ENCODE measurements at places on chromosomes 5 and 9.

DNA sequence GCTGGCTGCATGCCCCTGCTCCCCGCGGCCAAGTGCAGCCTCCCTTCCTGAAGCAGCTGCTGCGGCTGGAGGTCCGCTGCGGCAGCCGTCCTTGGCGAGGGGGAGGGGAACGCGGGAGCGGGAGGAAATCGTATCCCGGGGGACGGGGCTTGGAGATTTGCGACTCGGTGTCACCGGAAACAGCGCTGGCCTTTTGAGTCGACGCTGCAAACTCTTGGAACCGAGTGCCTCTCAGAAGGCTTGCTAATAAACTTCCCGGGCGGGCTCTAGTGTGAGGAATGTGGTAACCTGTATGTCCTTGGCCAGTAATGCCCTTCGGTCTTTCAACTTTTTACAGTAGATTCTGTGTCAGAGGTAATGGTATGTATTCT, 82.7 kb downstream of the PTPDC1 start:
- peak; percentile 72 for DNase-seq

- DNase-seq: peak; percentile 60
Observed at GRCh38 chr9:126439402-126439765, 112.8 kb downstream of the MVB12B start.

DNA sequence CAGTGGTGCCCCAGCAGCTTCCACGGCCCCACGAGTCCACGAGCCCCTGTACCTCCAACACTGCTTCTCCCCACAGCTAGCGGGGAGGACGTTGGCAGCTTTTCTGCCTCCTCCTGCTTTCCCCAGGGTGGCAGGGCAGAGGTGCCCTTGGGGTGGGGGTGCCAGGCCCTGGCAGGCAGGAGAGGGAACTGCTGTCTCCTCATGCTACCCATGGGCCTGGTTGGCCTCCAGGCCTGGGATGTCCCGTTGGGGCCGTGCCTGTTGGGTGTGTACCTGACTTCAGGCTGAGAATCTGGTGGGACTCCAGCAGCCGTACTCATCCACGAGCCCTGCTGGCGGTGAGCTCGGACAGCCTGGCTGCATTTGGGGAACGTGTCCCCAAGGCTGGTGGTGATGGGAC, 27.3 kb downstream of the RXRA start:
- no peak for DNase-seq

GRCh38 chr5:175551266-175551665, 72.9 kb downstream of the SFXN1 start:
- no peak for DNase-seq

- DNase-seq: no peak
Observed at GRCh38 chr5:78922879-78923621, 62.1 kb downstream of the ARSB start.

GRCh38 chr9:68927165-68927564, 86.7 kb downstream of the PRKACG start:
- no peak for DNase-seq

DNA sequence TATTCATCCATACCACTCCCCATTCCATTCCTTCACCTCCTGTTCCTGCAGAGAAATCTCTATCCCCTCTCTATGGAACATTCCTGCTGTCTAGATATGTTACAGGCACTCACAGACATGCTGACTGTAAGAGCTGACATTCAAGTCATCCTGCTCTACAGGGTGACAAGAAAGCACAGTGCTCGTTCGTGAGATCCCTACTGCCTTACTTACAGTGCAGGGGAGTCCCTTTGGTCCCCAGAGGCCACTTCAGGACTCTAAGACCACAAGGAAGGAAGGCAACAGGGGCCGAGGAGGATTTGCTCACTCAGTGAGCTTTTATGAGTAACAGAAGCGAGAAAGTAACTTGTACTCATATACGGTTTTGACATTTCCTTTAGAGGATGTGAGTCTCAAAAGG, 110.5 kb downstream of the GAS1 start:
- no peak for DNase-seq

DNA sequence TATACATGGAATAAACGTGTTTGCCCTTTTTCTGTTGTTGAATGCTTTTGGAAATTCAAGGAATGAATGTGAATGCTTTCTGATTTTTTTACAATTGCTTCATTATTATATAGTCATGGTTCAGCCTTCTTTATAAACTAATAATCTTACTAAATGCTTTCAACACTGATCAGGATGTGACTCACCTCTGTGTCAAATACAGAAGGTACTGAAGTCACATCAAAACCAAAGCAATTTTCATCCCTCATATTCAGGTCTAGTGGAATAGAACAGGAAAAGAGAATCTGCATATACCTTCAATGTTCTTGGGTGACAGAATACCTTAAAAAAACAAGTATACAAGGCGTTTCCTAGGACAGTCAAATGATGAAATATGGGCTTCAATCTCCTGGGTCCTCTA, 170.7 kb downstream of the PDE4D start:
- no peak for DNase-seq

- no peak for DNase-seq
Observed at GRCh38 chr9:14066831-14067230, 247.1 kb downstream of the NFIB start.

DNA sequence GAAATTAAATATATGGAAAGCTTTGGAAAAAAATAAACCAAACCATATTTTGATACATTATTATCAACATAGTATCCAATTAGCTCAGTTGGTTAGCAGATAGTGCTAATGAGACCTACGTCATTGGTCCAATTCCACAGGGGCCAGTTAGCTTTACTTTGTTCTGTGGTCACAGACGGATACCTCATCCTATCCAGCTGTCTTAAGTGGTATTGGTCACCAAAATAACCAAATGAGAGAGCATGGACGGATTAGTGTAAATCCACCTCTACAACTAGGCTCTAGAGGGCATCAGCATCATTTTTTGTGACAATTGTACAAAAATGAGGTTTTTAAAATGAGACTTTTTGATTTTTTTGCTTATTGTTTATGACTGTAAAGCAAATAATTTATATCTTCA, 364.2 kb downstream of the KIAA0825 start:
- no peak for DNase-seq

DNA sequence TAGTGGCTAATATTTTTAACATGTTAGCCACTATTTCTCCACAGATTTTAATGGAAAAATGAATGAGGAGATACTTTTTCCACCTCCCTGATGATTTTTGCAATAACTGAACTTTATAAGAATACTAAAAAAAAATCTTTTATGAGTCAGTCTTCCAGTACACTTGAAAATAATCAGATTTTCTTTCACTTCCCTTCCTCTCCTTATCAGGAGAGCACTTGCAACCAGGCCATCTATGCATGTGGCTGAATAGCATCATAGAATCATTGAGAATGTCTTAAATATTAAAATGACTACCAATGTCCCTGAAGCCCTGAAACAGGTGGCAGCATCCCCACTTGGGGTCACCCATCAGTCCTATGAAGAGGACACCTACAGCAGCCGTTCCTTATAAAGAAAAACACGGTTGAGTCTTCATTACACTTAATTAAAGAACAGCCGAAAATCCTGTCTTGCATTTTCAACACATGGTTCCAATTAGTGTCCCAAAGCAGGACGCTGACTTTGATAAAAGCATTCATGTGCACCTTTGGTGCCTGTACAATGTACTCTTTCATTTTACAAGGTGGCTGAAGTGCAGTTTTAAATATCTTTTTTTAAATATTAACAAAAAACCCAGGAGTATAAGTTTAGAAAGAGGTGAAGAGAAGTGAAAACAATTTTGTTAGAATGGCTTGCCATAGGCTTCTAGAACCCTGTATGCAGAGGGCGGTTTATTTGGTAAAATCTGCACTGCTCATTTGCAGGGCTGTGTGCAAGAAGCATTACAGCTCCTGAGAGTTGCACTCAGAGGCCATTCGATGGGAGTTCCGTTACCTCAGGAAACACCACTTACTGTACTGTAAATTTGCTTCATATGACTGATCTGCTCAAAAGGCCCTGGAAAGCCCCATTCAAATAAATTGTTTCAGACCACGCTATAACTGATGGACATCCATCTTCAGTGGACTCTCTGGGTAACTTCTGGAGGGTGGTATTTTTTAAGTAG, 106.9 kb upstream of the VCAN start:
- no peak for DNase-seq

- no peak for DNase-seq
Observed at GRCh38 chr5:27818888-27819287, 780.5 kb upstream of the CDH9 start.

GRCh38 chr5:30040488-30041118, 1152.9 kb upstream of the CDH6 start:
- DNase-seq: peak; percentile 3

- DNase-seq: no peak
Observed at GRCh38 chr5:28215091-28215490, 1176.7 kb upstream of the CDH9 start.

- peak; percentile 95 for DNase-seq
Observed at GRCh38 chr9:110752766-110753165, 84.2 kb downstream of the MUSK start.

DNA sequence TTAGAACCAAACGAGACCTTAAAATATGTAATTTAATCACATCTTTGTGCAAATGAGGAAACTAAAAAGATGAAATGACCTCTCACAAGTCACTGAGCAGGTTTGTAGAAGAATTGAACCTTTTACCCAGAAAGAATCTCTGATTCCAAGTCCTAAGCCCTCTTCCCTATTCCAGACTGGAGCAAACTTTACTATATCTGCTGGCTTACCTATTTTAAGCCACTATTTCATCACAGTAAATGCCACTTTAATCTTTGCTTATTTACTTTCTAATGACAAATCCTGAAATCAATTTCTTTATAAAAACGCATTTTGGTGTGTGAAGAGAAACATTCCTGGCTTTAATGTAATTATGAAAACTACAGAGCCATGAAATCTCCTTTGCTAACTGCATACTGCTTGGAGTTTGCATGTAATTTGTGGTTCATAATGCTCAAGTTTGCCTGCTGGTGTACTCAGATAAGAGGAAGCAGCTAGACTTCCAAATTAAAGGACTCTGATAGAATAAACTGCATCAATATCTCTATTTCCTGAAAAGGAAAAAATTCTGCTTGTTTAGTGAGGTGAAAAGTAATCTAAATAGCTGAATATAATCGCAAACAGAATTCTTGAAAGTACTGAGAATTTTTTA, 121.2 kb downstream of the RAB3C start:
- no peak for DNase-seq

- peak; percentile 97 for DNase-seq
Observed at GRCh38 chr5:172953776-172954675, 5.2 kb upstream of the RPL26L1 start.

DNA sequence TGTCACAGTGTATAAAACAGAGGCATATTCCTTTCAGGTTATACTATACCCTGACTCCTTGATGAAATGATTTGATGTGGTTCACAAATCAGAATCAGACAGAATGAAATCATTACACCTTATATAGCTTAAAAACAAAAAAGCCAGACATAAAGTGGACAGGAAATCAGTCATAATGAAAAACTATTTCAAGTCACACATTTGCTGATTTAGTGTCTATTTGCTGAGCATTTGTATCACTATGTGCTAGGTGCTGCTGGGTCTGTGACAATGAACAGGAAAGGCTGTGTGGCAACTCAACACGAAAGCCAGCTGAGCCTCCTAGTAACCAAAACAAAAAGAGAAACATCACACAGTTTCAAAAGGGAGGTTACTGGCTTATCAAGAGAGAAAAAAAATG, 194.0 kb downstream of the EFNA5 start:
- DNase-seq: no peak

GRCh38 chr5:80508844-80509243, 20.9 kb downstream of the FAM151B start:
- no peak for DNase-seq

GRCh38 chr9:124297551-124297901, 39.8 kb downstream of the NEK6 start:
- DNase-seq: peak; percentile 90

DNA sequence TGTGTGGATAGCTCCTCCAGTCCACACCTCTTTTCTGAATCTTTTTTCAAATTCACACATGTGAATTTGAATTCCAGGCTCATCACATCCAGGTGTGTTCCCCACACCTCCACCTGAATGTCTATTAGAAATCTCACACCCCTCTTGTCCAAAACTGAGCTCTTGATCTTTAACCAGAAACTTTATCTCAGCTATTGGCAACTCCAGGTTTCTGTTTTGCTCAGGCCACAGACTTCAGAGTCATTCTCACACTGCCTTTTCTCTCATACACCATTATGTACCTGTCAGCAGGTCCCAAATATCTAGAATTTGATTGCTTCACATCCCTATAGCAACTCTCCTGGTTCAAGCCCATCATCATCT, 11.6 kb downstream of the NIPSNAP3B start:
- no peak for DNase-seq

Data from HFFc6 (cell line).